ENCODE measurements at places on chromosomes 5 and 9.

DNA sequence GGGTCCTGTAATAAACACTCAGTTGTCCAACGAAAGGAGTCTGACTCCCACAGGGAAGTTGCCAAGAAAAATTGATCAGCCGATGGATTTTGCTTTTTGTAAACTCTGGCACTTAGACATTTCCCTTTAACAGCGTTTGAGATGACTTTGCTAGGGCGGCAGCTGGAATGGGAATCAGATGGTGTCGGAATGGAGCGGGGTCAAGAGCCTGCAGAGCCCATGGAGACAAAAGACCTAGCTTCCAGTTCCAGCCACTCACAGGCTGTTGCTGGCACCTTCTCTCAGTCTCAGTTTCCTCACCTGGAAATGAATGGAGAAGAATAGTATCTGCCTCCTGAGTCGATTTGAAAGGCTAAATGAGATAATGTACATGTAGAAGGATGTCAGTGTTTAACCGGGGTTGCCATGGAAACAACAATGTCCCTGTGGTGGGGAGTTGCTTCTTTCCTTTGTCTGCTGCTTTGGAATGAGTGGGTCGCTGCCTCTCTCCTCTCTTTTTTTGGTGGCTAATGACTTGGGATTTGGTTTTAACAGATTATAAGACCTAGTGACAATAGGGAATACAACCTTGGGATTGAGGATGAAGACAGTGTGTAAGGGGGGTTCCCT, 137.4 kb downstream of the GAS1 start:
- DNase-seq, result no peak

- DNase-seq, result no peak
Measured at GRCh38 chr5:176743868-176744583, 66.3 kb upstream of the UNC5A start.

DNA sequence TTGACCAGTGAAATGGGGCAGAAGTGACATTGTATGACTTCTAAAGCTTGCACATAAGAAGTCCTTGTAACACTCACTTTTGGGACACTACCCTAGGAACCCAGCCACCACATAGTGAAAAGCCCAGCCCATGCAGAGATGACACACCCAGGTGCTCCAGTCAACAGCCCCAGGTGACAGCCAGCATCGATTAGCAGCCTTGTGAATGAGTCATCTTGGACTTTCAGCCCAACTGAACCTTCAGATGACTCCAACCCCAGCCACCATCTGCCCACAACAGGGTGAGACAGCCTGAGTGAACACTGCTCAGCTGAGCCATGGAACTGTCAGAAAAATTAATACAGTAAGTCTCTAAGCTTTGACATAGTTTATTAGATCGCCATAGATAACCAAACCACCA, 458.6 kb downstream of the ZSWIM6 start:
- no peak for DNase-seq

GRCh38 chr9:100294806-100295205, 57.9 kb downstream of the TEX10 start:
- no peak for DNase-seq

DNA sequence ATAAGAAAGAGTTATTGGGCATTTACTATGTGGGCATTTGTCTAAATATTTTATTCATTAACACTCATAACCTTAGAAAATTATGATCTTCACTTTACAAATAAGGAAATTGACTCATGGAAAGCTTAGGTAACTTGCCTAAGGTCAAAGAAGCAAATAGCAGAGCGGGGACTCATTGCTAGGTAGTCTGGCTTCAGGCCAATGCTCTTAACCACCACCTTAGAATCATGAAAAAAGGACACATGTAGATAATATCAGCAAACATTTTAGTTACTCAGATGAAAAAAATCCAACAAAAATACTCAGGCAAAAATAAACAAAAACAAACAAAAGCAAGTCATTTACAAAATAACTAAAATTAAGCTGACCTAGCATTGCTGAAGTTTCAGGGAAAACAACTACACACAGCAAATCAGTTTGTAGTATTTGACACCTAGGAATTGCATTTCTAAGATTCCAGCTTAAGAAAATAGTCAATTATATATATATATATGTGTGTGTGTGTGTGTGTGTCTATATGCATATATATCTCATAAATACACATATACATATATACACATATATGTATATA, 166.0 kb downstream of the HMHB1 start:
- DNase-seq, result no peak

DNA sequence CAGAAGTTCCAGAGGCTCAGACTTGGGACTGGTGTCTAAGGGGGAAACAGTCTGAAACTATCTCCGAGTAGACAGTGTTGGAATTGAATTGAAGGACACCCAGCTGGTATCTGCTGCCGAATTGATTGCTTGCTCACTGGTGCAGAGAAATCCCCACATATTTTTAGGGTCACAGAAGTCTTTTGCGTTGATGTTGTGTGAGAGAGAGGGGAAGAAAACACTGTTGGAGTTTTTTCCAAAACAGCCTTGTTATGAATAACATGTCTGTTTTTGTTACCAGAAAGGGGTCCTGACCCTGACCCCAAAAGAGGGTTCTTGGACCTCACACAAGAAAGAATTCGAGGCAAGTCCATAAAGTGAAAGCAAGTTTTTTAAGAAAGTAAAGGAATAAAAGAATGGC, 81.3 kb downstream of the ALDH7A1 start:
- no peak for DNase-seq

All from activated naive CD4-positive, alpha-beta T cell treated with anti-CD3 and anti-CD28 coated beads, Interleukin-2, amount 10 ng/mL, durations not matched to agents 7 days and 5 days (primary cell).